ENCODE measurements at places on chromosomes 16 and 17. TPM values are rescaled to one million over a fixed set of nuclear protein-coding genes. Genes with fewer than 3 reads are reported as not detected.

HOXB1 gene
- total RNA-seq: not detected

G6PC1 gene
- not detected for total RNA-seq

RNF222 gene
- total RNA-seq: not detected

MYH8 gene
- total RNA-seq: not detected

ESRP2 gene
- total RNA-seq: 1.7 TPM

ELAC2 gene
- total RNA-seq: 56.7 TPM

BCO1 gene
- not detected for total RNA-seq

IGSF6 gene
- total RNA-seq: not detected

Data from dermis lymphatic vessel endothelial cell (primary cell).